ENCODE measurements at places on chromosomes 16 and 17.

- DNase-seq = no peak
These were observed 5.1 kb downstream of the ETV4 start for GRCh38 chr17:43540821-43541674.

DNA sequence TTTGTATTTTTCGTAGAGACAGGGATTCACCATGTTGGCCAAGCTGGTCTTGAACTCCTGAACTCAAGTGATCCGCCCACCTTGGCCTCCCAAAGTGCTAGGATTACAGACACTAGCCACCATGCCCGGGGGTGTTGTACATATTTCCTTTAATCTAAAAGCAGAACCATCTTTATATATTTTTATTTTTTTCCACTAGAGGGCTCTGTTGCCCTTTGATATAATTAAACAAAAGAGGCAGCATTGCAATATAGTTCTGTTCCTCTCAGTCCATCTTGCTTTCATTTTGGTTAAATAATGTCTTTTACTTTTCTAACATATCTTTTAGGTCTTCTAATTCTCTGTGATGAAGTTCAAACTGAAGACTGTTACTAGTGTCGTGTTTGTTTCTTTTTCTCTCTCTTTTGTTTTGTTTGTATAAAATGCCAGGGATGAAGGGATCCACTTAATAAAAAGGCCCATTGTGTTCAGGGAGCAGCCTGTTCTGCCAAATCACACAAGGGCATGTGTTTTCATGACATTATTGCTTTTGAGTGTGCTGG, 23.4 kb downstream of the WWOX start:
- DNase-seq = peak; percentile 65

DNA sequence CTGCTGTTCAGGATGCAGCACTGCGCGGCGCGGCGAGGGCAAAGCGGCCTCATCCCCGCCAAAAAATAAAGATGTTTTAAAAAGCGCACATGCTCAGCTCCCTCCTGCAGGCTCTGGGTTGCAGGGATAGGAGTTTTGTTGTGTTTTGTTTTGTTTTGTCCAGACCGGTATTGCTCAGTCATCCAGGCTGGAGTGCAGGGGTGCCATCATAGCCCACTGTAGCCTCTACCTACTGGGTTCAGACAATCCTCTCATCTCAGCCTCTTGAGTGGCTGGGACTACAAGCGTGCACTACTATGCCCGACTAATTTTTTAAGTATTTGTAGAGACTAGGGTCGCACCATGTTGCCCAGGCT, 636 bp downstream of the WWOX start:
- no peak for DNase-seq

GRCh38 chr16:68022278-68022727, 729 bp downstream of the DDX28 start:
- DNase-seq = no peak

DNA sequence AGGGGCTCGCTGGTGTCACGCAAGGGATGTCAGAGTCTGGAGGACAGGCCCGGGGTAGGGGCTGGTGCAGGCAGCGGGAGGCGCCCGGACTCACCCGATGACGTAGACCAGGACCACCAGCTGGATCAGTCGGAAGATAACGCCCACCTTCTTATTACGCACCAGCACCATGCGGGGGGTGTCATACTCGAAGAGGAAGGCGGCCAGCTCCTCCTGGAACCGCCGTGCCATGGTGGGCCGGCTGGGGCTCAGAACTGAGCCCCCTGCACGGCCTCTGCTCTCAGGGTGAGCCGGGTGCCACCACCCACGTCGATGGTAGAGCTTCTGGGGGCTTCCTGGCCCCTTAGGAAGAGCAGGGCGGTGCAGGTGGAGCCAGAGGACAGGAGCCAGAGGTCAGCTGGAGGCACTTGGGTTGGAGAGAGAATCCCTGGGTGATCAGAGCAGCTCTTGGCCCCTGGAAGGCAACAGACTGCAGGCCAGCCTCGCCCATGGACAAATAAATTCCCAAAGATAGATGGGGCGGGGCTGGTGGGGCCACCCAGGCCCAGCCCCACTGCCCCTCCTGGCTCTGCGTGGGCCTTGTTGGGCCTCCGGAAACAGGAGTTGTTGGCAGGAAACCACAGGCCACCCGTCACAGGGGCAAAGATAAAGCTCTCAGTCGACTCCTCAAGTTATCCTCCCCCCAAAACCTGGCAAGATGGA, at the start of gene P2RX1:
Gene P2RX1, minus strand, starts transcription at position 471 of the 702 bp plus-strand sequence. Its CDS starts 240 bp downstream, at position 231.
- DNase-seq = peak; percentile 57

DNA sequence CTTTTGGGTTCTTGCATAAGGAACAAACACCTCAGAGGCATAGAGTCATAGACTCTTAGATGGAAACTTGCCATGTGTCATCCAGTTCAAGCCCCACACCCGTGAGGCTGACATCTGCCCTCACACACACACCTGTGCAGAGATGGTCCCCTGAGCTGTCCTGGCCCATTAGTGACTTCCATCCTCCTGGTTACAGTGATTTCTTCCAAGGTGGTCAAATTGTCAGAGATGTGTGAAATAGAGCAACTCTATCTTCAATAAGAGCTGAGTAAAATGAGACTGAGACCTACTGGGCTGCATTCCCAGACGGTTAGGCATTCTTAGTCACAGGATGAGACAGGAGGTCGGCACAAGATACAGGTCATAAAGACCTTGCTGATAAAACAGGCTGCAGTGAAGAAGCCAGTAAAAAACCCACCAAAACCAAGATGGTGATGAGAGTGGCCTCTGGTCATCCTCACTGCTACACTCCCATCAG, 342.2 kb upstream of the TNRC6C start:
- no peak for DNase-seq

- no peak for DNase-seq
These were observed 5.7 kb upstream of the SULT1A2 start for GRCh38 chr16:28602529-28602928.

DNA sequence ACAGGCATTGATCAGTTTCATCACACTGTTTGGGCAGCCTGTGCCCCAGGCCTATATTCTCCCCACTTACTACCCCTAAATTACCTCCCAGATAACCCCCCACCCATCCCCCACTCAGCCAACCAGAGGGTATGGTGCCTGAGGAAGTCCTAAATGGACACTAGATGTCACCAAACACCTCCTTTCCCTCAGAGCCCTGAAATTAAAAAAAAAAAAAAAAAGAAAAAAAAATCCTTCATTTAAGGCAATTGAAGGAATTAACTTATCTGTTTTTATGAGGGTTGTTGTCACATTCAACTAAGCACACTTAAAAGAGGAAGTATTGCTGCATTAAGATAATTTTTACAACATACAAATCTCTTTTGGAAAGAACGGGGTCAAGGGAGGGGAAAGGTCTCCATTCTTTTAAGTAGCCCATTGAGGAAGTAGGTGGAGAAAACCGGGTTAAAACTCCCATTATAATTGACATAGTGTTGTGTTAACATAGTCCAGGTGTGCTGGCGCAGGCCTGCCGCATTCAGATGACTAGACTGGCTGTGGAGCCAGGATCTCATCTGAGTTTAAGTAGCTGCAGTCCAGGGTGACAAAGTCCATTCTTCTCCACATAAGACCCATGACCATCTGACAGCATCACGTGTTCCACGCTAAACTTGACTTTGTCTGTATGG, 46.3 kb downstream of the SNX11 start:
- no peak for DNase-seq

GRCh38 chr17:81519284-81520020, 6.9 kb upstream of the ACTG1 start:
- peak; percentile 81 for DNase-seq

DNA sequence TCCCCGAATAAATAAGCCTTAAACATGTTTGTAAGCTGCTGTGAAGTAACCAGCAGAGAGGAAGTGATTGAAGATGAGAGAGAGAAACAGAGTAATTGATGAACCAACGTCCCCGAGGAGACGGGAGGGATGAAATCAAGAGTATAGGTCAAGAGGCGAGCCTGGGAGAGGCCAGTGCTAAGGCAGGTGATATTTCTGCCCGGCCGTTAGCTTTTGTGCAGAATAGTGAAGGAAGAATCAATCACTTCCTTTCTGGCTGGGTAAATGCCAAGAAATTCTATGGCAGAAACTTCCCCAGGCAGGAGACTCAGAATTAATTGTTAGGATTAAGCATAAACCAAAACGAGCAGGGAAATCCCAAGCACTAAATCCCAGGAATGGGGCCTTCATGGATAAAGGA, 273.8 kb downstream of the CDH13 start:
- no peak for DNase-seq

DNA sequence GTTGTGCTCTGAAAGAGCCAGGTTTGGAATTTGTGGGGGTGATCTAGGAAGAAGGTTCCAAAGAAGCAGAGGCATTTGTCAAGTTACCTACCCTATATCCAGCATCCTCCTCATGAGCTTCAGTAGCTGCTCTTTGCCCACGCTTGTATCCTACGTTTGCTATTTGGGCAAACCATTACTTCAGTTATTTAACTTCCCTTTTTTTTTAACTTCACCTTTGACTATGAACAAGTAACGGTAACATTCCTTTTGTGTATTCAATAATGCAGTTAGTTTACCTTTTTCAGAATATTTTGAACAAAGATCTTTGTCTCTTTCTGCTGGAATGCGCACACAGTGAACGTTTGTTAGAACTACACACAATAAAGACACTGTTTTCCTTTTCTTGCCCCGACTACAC, 41.5 kb downstream of the CYB5B start:
- DNase-seq = no peak

GRCh38 chr17:15157051-15157450, 108.1 kb downstream of the PMP22 start:
- no peak for DNase-seq

DNA sequence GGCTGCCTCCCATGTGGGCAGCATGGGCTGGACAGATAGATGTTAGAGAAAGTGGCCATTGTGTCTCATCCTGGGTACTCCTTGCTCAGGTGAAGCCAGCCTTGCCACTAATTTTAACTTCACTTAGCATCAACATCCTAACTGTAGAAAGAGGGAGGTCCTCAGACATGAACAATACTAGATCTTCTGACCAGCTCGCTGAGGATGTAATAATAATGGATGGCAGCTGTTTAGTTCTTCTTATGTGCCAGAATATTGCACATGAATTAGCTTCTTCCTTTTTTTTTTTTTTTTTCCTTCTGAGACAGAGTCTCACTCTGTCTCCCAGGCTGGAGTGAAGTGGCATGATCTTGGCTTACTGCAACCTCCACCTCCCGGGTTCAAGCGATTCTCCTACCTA, 232.4 kb downstream of the CCDC182 start:
- DNase-seq = no peak

- DNase-seq = no peak
These were observed 140.9 kb downstream of the CCT6B start for GRCh38 chr17:34820248-34820801.

- DNase-seq = no peak
These were observed 13.6 kb downstream of the TMEM98 start for GRCh38 chr17:32941419-32942032.

GRCh38 chr16:76346210-76346609, 69.0 kb downstream of the CNTNAP4 start:
- no peak for DNase-seq

GRCh38 chr16:86809458-86809955, 231.2 kb downstream of the FOXL1 start:
- DNase-seq = no peak

DNA sequence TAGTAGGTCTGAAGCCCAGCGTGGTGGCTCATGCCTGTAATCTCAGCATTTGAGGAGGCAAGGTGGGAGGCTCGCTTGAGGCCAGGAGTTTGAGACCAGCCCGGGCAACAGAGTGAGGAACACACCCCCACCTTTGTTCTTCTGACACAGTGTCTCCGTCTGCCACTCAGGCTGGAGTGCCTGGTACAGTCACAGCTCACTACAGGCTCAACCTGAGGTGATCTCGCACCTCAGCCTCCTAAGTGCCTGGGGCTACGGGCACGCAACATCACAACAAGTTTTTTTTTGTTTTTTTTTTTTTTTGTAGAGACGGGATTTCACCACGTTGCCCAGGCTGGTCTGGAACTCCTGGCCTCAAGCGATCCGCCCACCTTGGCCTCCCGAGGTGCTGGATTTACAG, 6.7 kb upstream of the TLCD3A start:
- no peak for DNase-seq

DNA sequence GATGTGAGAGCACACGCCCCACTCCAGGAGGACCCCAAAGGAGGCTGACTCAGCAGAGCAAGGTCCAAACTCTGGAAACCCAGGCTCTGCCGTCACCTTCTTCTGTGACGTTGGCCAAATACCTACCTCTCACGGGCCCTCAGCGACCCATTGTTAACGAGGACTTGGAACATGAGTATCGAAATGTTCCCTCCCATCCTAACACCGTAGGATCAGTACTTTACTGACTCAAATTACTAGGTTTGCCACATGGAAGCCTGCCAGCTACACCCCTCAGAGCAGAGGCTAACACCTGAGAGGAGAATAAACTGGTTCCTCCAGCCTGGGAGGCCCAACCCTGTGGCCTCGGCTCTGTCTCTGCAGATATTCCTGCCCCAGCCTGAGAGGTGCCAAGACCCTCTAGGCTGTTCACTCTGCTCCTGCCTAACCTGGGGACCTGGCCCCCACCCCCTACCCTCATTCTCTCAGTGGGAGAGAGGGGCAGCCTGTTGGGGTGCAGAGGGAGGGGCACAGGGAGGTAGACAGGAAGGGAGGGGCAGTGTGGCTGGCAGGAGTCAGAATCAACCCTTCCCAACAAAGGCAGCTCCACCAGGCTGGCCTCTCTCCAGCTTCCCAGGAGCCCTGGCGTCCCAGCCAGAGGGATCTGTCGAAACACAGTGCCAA, 4.4 kb downstream of the PITPNM3 start:
- DNase-seq = no peak

- DNase-seq = no peak
These were observed 66.1 kb downstream of the GTF3C1 start for GRCh38 chr16:27483624-27484023.

GRCh38 chr16:67801241-67801640, 5.1 kb downstream of the RANBP10 start:
- no peak for DNase-seq
